D341Med (cell line): ENCODE measurements at places on chromosomes 12 and 14.
A peak's percentile ranks its signal among the peaks of the same experiment; 100 is the strongest.

GRCh38 chr12:6031001-6031400 is 85.9 kb upstream of the ANO2 start:
- DNase-seq = no peak

DNA sequence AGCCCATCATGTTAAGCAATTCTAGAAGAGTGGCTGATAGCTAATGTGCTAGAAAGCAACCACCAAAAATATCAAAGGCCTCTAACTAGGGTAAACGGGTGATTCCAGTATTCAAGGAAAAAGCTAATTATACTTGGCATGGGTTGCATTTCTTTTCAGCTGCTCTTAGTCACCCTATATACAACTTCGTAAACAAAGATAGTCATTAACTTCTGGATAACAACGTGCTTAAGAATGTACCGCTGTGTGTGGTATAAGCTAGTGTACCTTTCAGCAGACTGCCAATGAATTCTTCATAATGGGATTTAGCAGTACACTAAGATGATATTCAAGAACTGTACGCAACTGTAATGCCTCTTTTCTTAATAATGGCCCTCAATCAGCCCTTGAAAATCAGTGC is 42.2 kb upstream of the SLC6A13 start:
- DNase-seq = no peak

GRCh38 chr14:53411125-53411524 is 258.0 kb upstream of the DDHD1 start:
- DNase-seq = no peak

GRCh38 chr14:38629412-38629811 is 373.5 kb upstream of the CLEC14A start:
- DNase-seq = no peak

DNA sequence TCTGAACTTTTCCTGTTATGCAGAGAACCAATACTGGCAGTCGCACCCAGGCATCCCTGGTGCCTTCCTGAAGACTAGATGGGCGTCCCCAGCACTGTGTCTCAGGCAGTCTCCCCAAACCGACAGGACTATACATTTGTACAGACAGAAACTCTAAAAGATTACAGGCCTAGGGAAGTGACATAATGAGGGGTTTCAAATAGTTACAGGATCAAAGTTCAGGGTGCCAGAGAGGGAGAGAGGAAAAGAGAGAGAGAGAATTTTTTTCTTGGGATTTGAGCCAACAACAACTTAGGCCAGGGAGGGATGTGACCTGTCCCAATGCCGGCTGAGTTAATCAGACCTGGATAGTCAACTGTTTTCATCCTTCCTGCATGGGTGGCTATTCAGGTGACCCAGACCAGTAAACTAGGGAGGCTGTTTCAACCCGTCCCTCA is 9.3 kb upstream of the GMFB start:
- DNase-seq = no peak

- DNase-seq = no peak
Observed at GRCh38 chr12:114916541-114916940, 232.6 kb upstream of the TBX3 start.

DNA sequence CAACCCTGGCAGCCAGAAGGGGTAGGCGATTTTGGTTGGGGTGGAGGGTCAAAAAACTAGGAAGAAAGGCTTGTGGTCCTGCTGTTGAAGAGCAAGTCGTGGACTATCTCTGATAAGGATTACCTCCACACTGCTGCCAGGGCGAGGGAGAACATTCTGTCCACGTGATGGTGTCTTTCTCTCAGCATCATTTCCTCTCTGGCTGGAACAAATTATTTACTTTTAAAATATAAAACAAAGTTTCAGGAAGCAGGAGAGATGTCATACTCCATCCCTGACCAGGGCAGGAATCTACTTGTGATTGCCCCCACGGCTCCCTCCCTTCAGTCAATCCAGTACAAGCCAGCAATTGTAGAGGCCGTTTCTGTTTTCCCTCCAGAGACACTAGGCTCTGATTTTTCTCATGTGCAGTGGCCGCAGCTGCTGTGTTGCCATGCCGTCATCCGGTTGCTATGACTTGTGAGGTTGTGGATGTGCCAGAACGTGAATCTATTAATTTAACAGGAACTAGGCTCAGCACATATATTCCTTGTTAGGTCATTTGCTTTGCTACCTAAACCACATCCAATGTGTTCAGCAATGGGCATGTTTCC is 61.5 kb upstream of the PTGR2 start:
- no peak for DNase-seq

DNA sequence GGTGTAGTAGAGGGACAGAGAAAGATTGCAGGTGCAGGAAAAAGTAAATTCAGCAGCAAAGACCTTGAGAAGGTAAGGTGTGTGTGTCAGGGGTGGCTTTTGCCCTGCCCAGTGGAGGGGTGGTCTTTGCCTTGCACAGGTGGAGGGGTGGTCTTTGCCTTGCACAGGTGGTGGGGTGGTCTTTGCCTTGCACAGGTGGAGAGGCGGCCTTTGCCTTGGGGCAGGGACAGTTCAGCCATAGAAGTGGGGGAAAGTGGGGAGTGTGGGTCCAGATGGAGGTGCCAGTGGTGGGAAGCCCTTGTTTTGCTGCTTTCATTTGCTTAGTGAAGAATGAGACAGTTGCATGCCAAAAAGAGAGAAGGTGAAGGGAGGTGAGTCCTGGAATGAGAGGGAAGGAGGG is 65.7 kb downstream of the PRMT8 start:
- no peak for DNase-seq

DNA sequence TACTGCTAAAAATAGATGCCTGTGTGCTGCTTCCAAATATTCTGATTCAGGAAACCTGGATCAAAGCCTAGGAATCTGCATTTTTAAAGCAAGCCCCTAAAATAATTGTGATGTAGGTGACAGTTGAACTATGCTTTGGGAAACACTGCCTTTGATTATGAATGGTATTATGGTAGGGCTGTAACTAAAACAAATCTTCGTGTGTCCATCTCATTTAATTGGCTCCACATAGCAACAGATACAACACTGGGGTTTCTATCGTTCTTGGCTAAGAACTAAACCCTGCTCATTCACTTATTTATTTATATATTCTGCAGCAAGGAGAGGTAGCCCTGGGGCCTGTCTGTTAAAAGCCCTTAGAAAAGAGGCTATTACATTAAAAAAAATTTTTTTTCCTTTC is 23.0 kb upstream of the ITGA5 start:
- no peak for DNase-seq

GRCh38 chr14:53880761-53881160 is 75.9 kb downstream of the BMP4 start:
- DNase-seq = no peak

DNA sequence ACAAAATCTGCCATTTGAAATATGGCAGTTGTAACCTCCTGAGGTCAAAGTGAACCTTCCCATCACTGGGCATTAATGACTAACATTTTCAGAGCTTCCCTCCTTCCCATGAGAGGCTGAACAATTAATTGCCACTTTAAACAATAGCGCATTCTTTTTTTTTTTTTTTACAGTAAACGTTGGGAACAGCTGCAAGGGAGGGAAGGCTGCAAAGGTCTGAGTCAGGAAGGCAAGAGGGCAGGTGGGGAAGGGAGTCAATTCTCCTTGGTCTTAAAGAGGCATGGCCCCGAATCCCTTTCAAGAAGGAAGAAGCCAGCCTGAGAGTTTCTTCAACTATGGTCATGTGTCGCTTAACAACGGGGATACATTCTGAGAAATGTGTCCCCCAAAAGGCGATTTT is 41.0 kb upstream of the PLEKHG3 start:
- no peak for DNase-seq

- no peak for DNase-seq
Observed at GRCh38 chr14:48849741-48850322, 736.3 kb downstream of the RPS29 start.

GRCh38 chr12:113994051-113994450 is 27.9 kb upstream of the RBM19 start:
- no peak for DNase-seq

- DNase-seq = peak; percentile 60
Observed at GRCh38 chr12:45284096-45284901, 68.4 kb downstream of the ANO6 start.

- DNase-seq = no peak
Observed at GRCh38 chr12:32589165-32589865, 89.8 kb upstream of the DNM1L start.

DNA sequence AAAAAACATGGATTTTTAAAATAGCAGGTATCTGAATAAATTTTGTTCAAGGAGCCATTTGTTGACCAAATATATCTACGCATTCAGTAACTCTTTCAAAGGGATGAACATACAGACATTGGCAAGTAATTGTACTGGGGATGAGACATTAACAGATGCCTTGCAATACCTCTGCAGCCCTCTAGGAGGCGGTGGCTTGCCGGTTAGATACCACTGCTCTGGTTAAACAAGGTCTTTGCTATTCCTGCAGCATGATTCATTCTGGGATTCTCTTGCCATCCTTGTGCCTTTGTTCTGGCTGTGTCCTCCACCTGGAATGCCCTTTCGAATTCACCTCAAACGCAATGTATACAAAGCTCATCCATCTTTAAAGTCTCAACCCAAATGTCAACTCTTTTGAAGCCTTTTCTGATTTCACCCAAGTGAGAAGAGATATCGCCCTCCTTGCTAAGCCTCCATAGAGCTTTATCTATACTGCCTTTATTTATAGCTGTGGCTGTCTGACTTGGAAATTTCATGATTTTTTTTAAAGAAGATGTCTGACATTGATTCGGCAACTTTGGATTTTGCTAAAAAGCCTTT is 131.0 kb upstream of the SRRM4 start:
- DNase-seq = peak; percentile 76
